Ovary (tissue), 10 donors: ENCODE measurements at places on chromosomes 1 and 21.
A peak's percentile ranks its signal among the peaks of the same experiment; 100 is the strongest.

DNA sequence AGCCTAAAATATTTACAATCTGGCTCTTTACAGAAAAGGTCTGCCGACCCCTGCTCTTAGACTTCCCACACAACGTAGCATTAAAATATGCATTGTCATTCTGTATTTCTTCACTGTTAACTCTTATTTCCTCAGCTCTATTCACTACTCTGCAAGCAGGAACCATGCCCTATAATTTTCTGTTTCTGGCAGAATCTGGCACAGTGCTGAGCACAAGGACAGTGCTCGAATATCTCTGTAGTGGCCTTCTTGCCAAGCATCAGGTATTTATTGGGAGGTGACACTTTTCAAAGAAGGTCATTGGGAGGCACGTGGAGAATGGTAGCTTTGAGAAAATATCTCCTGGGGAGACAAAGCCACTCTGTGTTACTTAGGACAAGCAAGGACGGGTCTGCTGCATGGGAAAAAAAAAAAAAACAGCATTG lies 77.9 kb downstream of the PSMG1 start:
- no peaks in the 10 kb centered on the region for H3K36me3 ChIP-seq
- peaks cover 2% of the 10 kb centered on the region for H3K4me1 ChIP-seq
- H3K27me3 ChIP-seq: no peaks in the 10 kb centered on the region
- no peak overlapping the region for H3K27ac ChIP-seq
- no peak overlapping the region for H3K4me3 ChIP-seq

DNA sequence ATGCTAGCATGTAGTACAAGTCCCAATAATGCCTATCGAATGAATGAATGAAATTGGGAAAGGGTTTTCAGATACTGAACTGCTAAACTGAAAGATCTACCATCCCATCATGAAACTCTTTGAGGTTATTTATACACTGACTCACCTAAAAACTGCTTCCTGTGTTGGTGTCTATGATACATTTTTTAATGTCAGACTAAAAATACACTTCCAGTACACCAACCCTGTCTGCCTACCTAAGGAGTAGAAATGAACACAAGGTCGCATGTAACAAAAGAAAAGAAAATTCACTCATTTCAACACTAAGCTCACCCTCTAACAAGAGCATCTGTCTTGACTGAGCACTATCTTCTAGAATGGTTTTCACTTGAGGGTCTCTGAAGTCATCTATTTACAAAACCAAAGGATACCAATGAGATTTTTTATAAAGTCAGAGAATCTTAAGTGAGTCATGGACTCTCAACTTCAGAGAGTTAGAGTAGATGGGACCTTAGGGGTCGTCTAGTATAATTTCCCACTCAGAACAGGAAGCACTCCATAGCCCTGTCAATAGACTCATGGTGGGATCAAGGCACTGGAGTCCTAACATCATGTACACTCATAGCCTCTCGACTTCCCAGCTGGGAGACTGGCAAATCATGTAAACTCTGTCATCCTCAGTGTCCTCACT lies 53.4 kb downstream of the WLS start:
- H3K4me1 ChIP-seq: peaks cover 17% of the 10 kb centered on the region
- H3K36me3 ChIP-seq: no peaks in the 10 kb centered on the region
- DNase-seq: no peak
- H3K4me3 ChIP-seq: no peak overlapping the region
- no peaks in the 10 kb centered on the region for H3K27me3 ChIP-seq
- H3K27ac ChIP-seq: no peak overlapping the region

DNA sequence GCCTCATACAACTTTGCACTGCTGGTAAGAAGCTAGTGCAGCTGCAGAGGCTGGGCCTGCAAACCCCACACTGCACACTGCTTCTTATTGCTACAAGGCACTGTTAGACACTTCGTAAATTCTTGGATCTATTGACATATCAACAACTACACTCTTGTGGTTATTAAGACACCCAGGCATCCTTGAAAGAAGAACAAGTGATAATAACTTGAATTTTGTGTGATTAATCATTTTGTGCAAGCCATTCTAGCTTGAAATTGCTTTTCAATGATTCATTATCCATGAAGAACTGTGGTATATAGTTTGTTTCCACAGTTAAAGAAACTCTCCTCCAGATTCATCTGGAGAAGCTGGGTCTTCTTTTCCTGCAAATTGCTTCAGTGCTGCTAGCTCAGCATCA lies 33.7 kb upstream of the IFI44L start:
- no peaks in the 10 kb centered on the region for H3K36me3 ChIP-seq
- H3K4me3 ChIP-seq: no peak overlapping the region
- H3K4me1 ChIP-seq: no peaks in the 10 kb centered on the region
- no peak for DNase-seq

- no peak for DNase-seq
- H3K4me3 ChIP-seq: no peak overlapping the region
- no peaks in the 10 kb centered on the region for H3K36me3 ChIP-seq
- H3K4me1 ChIP-seq: no peaks in the 10 kb centered on the region
- H3K27ac ChIP-seq: no peak overlapping the region
Measured at GRCh38 chr1:51750218-51750617, 128.3 kb downstream of the NRDC start.

DNA sequence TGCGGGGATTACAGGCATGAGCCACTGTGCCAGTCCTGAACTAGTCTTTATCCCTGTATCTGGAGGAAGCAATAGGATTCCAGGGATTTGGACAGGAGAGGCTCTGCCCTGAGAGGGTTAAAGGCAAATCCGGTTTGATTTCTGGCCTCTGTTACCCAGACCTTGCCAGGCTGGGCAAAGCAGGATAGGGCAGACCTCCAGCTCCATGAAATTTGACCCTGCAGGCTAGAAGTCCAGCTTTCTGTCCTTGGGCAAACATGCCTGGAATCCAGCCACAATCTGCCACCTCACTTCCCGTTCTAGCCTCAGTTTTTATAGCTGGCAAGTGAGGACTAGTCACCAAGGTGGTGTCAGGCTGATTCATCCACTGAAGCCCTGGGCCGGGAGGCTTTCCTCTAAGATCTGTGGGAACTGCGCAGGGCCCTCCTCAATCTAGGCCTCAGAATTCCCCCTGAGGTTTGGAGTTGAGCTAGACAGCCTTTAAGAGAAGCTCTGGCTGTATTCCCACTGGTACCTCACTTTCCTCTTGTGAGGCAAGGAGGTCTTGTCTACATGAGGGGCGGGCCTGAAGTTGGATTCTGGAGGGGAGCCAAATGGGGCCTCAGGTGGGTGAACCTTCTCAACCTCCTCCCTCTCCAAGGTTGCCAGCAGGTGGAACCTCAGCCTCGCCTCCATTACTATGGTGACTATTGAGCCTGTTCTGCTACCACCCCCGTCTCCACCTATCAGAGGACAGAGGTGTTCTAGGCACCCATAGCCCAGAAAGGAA lies 7.0 kb upstream of the P3R3URF start:
- H3K36me3 ChIP-seq: no peaks in the 10 kb centered on the region
- H3K27ac ChIP-seq: peak overlapping the region; percentile 48
- H3K4me1 ChIP-seq: peaks cover 3% of the 10 kb centered on the region
- H3K4me3 ChIP-seq: no peak overlapping the region
